ENCODE measurements at places on chromosomes 5 and 9.
A peak's percentile ranks its signal among the peaks of the same experiment; 100 is the strongest.

- peak; percentile 50 for DNase-seq
Observed at GRCh38 chr9:121233906-121234831, 32.5 kb upstream of the RAB14 start.

- DNase-seq, result no peak
Observed at GRCh38 chr9:18684593-18685317, 210.8 kb downstream of the ADAMTSL1 start.

- no peak for DNase-seq
Observed at GRCh38 chr5:139878093-139878492, 82.5 kb downstream of the PSD2 start.

GRCh38 chr9:94183240-94183999, 75.7 kb upstream of the ZNF169 start:
- no peak for DNase-seq

DNA sequence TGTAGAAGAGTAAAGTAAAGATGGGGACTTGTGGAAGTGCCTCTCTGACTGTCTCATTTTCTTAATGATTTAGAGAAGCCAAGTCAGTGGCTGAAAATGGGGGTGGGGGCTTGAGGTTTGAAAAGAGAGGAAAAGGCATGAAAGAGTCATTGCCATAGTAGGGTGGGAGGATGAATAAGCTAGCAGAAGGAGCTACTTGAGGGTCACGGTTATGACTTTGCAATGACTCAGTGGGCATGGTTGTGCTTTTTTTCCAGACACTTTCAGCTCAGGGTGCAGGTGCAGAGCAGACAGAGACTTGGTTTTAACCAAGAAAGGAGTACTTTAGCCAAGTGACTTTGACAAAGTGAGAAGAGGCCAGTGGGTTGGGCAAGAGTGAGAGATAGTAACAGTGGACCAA, 117.8 kb downstream of the PTTG1 start:
- DNase-seq, result no peak

- DNase-seq, result no peak
Observed at GRCh38 chr5:643811-644271, 31.7 kb downstream of the CEP72 start.

DNA sequence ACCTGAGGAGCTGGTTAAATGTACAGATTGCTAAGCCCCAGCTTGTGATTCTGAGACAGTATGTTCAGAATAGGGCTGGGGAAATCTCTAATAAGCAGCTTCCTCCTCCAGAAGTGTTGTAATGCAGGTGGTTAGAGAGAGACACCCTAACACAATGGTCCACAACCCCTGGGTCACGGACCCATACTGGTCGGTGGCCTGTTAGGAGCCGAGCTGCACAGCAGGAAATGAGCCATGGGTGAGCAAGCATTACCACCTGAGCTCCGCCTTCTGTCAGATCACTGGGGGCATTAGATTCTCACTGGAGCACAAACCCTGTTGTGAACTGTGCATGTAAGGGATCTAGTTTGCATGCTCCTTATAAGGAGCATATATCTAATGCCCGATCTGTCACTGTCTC, 61.8 kb downstream of the SLC36A1 start:
- DNase-seq, result no peak

- DNase-seq, result no peak
Observed at GRCh38 chr9:106867286-106867685, 4.3 kb downstream of the ZNF462 start.

- DNase-seq, result peak; percentile 21
Observed at GRCh38 chr9:757246-757881, 84.1 kb upstream of the DMRT1 start.

DNA sequence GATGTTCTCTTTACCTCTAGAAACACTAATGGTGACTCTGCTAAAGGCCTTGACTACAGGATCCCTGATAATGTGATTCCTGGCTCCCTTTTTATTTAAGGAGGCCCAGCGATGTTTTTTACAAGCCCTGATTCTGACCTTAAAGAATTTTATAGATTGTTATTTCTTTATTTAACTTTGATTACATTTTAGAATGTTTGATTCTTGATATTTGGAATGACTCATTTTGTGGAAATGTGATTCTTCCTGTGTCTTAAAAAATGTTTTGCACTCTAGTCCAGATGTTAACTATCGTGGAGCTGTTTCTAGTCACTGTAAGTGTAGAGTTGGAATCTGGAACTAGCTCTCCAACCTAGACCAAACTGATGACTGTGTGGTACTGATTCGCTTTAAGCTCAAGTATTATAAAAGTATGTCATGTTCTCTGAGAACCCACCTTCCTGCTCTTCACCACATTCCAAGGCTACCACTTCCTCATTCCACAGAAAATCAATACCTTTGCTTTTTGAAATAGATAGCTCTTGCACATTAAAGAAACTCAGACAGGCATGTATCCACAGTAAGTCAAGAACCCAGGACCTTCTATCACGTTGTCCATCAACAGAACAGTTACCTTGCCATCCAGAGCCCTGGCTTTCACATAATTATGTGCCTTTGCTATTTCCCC, 65.2 kb downstream of the JMY start:
- DNase-seq, result no peak

- no peak for DNase-seq
Observed at GRCh38 chr5:3310541-3311261, 284.9 kb upstream of the IRX1 start.

- DNase-seq, result no peak
Observed at GRCh38 chr9:121567500-121568342, 68.1 kb upstream of the GGTA1 start.

DNA sequence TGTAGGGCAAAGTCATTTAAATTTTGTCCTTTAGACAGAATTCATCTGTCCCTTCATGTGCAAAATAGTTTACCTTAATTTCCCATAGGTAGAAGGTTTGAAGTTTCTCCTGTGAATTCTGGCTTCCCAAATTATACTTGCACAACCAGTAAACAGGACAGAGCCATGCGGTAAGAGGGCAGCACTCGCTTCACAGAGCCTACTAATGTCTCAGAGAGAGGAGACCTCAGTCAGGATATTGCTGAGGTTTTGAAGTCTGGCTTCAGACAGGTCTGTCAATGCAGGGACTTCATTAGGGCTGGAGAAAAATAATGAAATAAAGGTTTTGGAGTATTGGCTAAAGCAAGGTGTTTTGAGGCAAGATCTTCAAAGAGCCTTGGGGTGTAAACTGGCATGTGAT, 91.4 kb downstream of the ANXA1 start:
- DNase-seq, result no peak

DNA sequence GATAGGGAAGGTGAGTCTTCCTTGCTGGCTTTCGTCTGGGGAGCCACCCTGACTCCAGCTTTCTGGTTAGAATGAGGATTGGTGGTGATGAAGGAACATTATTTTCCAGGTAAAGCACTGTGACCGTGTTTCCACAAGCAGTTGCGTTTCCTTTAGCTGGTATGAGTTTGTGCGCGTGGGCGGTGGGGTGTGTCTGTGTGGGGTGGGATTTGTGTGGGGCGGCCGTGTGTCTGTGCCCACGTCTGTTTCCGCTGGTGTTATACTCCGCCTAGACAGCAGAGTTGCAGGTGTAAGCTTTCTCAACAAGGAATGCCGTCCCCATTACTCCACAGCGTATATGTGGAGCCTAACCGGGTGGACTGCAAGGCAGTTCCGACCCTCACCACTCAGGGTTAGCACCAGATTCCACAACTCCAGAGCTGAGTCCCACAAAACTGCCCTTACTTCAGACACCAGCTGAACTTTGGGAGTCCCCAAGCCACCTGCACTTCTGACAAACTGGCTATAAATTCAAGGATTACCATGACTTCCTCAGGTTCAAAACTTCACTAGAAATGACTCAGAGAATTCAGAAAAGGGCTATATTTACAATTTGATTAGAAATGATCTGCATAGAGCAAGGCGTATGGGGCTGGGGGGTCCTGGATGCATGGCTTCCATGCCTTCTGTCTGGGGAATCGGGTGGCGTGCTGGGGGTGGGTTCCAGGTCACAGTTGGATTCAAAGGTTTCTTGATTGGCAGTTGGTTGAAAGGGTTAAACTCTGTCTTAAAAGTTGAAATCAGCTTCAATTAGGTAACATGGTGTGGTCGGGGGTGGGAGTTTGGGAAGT, 29.8 kb downstream of the PROP1 start:
- no peak for DNase-seq

- no peak for DNase-seq
Observed at GRCh38 chr5:142186857-142187594, 78.4 kb downstream of the NDFIP1 start.

DNA sequence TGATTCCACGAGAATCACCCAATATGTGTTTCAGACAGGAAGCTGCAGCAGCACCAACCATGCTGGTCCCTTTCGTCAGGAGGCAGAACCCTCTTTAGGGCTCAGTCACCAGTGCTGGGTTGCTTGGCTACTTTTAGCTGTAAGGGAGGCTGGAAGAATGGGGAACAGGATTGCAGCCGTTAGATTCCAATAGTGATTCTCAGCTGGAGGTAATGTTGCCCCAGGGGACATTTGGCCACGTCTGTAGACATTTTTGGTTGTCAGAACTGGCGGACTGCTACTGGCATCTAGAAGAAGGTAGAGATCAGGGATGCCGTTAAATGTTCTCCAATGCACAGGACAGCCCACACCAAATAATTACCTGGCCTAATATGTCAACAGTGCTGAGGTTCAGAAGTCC, 81.8 kb downstream of the ANKRD33B start:
- no peak for DNase-seq

DNA sequence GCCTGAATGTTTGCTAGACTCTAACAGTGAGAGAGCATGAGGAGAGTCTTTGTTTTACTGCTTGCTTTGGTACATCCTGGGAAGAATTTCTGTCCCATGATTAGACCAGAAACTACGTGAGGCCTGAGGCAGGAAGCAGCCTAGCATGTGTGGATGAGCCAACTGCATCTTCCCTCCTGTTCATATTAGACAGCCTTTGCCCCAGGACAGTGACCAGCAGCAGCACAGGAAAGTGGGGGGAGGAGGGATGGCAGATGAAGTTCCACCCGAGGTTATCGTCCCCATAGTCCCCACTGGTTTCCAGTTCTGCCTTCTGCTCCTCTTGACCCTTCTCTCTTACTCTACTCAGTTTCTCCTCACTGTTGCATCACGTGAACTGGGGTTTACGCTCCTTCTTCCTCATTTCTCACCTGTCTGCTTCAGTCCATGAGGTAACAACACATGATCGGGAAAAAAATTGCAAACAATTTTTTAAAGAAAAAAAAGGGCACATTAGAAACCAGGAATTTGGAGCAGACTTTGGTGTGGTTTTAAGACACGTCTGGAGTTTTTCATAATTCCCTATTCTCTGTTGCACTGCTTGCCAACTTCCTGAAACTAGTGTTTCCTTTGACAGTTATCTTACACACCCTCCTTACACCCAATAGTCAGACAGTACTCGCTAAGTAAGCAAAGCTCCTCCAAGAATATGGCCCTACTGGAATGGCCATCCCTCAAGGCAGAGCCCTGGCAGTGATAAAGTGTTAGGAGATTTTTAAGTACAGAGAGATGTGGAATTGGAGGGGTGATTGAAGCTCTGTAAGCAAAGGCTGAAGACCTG, 84.1 kb downstream of the SNX18 start:
- DNase-seq, result peak; percentile 25

DNA sequence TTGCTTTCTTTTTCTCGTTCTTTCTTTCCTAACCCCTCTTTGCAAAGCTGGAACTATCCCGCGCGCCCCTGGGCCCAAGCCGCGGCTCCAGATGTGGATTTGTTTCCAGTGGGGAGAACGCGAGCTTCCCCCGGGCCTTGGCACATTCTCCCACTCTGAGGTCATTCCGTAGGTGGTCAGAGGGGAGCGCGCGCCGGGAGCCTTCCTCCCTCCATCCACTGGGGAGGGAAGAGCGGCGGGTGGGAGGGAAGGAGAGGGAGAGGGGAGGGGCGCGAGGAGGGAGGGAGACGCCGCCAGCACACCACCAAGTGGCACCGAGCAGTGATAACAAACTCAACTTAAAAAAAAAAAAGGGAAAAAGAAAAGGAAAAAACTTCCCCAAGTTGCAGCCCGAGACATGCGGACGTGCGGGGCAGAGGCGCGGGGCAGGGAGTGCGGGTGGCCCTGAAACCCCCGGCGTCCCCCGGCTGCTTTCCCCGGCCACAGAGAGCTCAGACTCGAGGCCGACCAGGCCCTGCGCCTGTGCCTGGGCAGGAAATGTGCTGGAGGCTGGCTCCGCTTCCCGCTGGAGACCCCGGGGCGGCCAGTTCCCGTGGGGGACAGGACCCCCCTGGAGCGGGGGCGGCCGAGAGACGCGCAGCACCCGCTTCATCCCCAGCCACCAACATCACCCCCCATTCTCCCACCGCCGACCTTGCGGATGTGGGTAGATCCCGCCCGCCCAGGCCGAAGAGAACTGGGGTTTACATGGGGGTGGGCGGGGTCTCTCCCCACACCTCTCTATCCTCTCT, 3.1 kb downstream of the IER5L start:
- peak; percentile 24 for DNase-seq

DNA sequence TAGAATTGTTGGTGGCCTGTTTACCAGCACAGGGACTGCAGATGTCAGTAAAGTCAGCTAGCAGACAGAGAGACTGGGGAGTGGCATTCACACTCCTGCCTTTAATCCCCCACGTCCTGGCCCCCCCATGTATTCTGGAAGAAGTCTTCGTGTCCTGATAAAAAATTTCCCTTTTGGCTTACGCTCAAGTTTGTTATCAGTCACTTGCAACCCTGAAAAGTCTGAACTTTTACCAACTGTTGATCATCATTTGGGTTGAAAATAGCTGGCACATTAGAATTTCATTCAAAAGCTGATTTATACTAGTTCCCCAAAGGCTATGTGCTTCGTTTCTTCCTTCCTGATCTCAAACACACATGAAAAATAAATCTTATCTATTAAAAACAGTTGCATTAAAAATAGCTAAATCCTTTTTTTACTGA, 5.8 kb upstream of the CRHBP start:
- DNase-seq, result no peak

GRCh38 chr5:17252543-17252942, 35.1 kb downstream of the BASP1 start:
- peak; percentile 51 for DNase-seq

DNA sequence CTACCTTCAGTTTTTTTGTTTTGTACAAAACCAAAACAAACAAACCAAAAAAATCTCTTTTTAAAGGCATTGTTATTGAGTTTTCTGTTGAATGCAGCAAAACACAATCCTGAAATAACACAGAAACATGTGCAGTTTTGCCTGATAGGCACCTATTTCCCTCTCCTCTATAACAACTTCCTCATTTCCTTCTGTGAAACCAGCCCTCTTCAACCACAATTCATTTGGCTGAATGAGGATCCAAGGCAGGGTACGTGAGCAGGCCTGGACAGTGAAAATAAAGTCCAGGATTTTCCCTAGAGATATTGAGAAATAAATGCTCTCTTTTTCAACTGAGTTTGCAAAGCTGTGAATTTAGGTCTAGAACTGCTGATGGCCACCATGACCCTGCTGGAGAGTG, 134.8 kb upstream of the LARP1 start:
- peak; percentile 10 for DNase-seq

GRCh38 chr5:17735761-17736160, 101.5 kb downstream of the TAF11L14 start:
- DNase-seq, result peak; percentile 62

DNA sequence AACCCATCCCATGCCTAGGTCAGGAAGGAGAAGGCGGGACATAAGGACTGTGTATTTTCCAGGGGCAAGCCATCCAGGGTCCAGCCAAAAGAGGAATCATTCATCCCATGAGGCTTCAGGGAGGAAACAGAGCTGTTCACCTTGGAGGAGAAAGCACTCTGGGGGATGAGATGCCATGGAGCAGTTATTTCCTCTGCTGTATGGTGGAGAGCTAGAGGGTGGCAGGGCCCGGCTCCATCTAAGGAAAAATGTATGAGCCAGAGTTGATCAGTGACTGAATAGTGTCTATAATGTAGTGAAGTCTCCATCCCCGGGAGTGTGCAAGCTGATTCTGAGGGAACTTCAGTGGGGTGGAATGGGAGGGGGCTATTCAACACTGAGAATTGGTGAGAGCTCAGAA, 8.0 kb downstream of the ENHO start:
- no peak for DNase-seq

GRCh38 chr9:114034661-114035062, 43.4 kb downstream of the AMBP start:
- DNase-seq, result no peak

Data from inflammatory macrophage treated with lipopolysaccharide for 1 hour (primary cell).